ENCODE measurements at places on chromosomes 12 and 14.
A peak's percentile ranks its signal among the peaks of the same experiment; 100 is the strongest.

GRCh38 chr12:122867691-122868461, 28.0 kb downstream of the VPS37B start:
- no peak for DNase-seq

- DNase-seq = no peak
These were observed 43.9 kb upstream of the SYCP3 start for GRCh38 chr12:101783150-101783549.

DNA sequence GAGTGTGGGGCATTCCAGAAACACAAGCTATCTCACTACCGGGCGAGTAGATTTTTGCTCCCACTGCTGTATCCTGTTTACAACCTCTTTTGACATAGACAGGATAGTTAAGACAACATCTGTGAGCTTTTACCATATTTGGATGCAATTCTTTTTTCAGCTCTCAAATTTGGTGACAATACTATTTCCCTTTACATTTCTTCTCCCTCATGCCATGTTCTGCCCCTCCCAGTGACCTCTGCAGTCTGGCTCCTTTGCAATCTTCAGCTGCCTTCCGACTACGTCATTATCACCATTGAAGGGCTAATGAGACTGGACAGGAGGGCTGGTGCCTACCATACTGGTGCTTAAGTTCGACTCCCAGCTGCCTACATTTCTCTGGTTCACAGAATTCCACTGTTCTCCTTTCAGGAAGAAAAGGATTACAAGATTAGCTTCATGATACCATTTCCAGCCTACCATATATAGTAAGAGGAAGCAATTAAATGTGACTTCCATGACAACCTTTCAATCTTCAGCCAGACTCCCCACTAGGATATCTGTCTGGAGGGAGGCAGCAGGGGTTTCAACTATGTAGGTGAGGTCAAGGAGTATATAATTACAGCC, 251.6 kb downstream of the PHLDA1 start:
- no peak for DNase-seq

DNA sequence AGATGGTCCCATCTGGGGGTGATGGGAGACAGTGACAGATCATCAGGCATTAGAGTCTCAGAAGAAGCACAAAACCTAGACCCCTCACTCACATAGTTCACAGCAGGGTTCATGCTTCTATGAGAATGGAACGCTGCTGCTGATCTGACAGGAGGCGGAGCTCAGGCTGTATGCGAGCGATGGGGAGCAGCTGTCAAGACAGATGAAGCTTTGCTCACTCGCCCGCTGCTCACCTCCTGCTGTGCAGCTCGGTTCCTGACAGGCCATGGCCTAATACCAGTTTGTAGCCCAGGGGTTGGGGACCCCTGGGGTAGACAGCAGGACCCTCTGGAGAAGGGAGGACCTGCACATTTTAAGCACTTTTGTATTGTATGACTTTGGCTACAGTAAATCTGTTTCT, 111.2 kb downstream of the LGMN start:
- no peak for DNase-seq

DNA sequence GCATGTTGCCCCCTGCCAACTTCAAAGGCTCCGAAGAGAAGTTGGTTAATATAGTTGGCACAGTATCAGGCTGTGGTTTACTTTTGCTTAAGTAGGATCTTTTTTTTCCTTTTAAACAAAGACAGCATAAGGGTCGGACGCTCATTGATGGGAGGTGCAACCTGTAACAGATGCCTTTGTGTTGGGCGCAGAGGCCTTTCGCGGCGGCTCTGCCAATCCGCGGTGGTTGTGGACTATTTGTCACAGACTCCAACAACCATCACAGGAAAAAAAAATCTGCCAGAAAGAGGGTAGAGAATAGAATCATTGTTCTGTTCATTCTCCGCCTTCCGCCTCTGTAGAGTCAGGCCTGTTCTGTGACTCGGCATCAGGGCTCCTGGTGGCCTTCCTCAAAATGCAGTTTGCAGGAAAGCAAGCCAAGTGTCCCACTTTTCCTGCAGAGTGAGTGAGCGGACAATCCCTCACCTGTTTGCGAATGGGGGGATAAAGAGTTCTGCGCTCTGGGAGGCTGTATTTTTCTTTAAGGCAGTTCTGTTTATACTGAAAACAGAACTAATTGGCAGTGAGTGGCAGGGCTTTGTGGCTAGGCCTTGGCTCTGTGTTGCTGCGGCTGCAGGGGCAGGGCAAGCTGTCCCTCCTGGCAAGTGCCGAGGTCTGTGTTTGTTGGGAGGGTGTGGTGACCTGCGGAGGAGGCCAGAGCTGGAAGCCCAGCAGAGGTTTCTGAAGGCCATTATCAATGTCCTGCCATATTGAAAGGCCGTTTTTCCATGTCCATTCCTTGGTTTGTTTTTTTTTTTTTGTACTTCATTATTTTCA, 83.0 kb upstream of the PIWIL1 start:
- no peak for DNase-seq

DNA sequence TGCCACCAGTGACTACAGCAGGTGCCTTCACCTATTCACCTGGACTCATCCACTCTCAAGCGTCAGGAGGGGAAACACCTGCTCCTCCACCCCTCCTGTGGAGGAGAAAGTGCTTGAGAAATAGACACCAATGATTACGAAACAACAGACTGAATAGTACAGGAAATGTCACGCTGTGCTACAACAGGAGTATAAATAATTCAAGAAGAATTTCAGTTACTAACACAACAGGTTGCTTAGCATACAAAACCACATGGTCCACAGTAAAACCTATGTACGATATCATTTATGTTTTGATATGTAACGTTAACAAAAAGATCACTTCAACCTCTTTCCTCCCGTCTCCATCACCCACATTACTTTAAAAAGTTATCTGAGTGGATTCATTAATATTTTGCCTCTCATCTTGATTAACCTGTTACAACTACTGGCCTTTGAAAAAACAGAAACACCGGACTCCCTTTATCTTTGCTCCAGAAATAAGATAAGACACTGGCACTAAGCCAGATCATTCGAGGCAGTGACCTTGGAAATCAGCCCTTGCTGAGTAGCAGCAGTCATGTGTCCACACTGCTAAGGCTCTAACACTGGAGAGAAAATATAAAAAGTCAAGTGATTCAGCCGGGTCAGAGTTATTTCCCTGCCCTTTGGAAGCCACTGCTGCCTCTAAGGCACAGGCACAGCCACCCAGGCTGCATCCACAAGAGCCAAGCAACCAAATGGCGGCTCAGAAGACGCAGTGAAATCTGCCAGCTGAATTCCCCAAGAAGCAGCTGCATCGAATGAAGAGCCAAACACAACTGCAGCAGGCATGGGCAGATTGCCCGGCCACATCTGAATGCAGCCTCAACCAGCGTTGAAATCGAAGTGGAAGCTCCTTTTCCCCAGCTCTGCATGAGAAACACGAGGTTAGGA, 40.9 kb downstream of the NT5DC3 start:
- peak; percentile 51 for DNase-seq

- DNase-seq = no peak
These were observed 71.6 kb downstream of the BBS10 start for GRCh38 chr12:76276499-76277151.

DNA sequence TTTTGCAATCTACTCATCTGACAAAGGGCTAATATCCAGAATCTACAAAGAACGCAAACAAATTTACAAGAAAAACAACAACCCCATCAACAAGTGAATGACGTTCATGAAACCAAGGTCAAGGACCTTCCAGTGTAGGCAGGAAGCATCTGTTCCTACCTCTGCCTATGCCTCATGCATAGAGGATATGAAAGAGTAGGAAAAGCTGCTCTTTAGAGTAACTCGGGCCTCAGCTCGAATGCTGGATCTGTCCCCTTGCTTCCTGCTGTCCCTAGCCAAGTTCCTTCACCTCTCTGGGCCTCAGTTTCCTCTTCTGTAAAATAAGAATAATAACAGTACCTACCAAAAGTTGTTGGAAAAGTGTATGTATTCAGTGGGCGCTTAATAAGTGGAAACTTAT, 65.0 kb downstream of the FOXN4 start:
- no peak for DNase-seq

- no peak for DNase-seq
These were observed 30.9 kb upstream of the TUBA1C start for GRCh38 chr12:49233842-49234526.

DNA sequence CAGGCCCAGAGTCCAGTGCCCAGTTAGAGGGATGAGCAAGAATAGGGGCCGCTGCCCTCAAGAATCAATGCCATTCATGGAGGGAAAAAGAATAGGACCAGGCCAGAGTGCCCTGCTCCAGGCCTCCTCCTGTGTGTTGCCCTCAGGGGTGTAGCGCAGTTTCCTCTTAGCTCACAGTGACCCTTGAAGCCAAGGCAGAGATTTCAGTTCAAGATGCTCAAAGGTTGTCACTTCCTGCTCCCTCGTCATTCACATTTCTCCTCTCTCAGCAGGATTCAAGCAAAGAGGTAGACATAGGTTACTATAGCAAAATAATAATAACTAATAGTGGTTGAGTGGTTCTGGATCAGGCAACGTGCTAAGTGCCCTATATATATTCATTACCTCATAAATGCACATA, 55.1 kb upstream of the PELI2 start:
- DNase-seq = no peak

DNA sequence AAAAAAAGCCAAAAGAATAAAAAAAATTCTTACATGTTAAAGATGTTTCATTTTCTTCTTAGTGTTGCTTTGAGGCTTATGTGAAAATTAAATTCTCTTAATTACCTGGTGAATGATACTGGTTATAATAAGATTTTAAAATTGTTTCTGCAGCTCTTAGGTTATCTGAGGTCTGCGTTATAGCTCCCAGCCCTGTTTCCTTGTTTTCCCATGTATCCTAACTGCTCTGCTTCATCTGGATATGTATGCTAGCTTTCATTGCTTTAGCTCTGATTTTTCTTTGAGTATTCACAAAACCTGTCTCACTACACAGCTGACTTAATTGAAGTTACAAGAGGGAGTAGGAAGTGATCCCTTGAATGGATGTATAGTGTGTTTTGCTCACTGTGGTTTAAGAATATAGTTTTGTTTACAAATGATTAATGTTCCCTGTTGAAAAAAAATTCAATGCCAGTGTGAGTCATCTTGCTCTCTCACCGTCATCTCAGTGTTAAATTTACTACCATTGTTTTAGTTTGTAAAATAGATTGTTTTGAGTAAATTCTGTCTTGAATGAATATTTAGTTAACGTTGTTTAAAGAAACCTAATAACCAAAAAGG, 26.8 kb downstream of the CPSF6 start:
- no peak for DNase-seq

DNA sequence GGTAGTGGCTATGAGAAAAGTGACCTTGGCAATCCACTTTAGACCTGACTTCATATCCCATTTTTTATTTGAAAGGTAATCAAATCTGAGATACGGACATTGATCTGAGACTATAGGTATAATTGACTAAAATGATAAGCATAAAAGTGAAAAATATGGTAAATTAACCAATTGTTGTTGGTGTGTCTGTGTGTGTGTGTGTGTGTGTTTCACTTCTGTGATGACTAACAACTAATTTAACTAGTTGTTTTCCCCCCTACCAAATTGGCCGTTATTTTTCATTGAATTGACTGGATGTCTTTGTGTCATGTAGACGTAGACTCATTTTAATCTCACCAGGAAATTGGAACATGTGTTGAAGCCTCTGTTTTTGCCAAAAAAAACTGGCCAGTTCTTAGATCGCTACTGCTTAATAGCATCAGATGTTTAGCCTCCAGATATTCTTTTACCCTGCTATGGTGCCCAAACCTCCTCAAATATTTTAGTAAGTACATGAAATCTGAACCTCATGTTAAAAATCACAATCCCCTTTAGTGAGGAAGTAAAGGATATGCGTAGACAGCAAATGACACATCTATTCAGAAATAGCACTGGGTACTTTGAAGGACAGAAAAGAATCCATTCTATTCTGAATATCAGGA, 395.0 kb downstream of the EGLN3 start:
- no peak for DNase-seq

GRCh38 chr12:96164951-96165811, 29.0 kb upstream of the ELK3 start:
- no peak for DNase-seq

DNA sequence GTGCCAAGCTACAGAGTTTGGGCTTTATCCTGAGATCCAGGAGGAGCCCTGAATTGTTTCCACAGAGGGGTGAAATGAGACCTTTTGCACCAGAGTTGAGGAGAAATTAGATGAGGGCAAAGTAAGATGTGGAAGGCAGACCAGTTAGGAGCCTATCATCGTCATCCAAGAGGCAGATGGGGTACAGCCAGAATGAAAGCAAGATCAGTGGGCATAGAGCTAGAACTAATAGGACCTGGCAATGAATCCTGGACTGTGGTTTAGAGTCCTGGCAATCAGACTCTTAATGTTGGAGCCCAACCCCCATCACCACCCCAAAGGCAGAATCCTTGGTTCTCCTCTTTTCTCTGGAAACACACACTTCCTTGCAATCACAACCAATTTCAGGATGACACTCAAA, 166.6 kb upstream of the HMGA2 start:
- no peak for DNase-seq

DNA sequence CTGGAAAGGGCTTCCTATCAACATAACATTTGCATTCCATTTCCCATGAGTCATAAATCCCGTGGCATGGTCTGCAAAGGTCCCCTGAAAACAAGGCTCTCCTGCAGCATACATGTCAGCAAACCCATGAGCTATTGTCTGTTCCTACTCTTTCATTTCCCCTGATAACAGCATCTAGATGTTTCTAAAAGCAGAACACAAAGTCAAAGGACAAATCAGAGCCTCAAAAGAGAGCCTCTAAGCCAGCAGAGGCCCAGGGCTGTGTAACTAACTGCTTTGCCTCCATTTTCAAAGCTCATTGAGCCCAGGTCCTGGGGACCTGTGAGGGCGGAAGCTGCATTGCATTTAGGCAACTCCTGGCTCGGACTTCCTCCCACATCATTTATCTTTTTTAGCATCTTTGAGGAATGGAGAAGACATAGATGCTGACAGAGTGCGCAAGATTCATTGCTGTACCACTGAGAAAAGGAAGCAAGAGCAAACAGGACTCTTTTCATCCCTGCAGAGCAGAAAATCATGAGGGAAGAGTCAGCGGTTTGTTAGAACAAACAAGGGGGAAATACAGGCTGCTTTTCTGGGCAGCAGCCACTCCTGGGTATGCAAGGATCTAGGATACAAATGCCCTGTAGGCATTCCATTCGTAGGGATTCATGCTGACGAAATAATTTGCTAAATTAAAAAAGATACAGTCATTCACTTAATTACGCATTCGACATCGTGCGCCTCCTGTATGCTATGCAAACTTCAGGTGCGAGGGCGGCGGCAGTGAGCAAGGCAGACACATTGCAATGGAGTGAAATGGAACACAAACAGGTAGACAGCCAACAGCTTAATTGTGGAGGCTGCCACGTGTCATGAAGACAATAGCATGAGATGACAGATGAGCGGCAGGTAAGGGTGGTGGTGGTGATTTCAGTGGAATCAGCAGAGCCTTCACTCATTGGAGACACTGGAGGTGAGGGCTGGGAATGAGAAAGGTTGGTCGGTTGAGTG, 131.0 kb downstream of the TMEM132D start:
- no peak for DNase-seq

DNA sequence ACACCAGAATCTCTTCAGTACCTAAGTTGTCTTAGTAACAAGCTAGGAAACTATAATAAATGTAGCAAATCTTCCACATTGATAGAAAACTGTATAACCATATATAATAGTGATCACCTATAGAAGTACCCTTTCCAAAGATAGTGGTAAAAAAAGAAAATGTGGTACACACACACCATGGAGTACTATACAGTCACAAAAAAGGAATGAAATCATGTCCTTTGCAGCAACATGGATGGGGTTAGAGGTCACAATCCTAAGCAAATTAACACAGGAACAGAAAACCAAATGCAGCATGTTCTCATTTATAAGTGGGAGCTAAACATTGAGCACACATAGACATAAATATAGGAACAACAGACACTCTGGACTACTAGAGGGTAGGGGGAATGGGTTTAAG, 90.5 kb downstream of the SLC25A21 start:
- DNase-seq = no peak

- DNase-seq = no peak
These were observed 4.3 kb upstream of the APPL2 start for GRCh38 chr12:105240228-105240627.

Measured in MM.1S (cell line).